ENCODE measurements at places on chromosomes 12 and 14.
A peak's percentile ranks its signal among the peaks of the same experiment; 100 is the strongest.

GRCh38 chr12:56119361-56119796 lies 1.3 kb downstream of the ZC3H10 start:
- peak; percentile 54 for DNase-seq

DNA sequence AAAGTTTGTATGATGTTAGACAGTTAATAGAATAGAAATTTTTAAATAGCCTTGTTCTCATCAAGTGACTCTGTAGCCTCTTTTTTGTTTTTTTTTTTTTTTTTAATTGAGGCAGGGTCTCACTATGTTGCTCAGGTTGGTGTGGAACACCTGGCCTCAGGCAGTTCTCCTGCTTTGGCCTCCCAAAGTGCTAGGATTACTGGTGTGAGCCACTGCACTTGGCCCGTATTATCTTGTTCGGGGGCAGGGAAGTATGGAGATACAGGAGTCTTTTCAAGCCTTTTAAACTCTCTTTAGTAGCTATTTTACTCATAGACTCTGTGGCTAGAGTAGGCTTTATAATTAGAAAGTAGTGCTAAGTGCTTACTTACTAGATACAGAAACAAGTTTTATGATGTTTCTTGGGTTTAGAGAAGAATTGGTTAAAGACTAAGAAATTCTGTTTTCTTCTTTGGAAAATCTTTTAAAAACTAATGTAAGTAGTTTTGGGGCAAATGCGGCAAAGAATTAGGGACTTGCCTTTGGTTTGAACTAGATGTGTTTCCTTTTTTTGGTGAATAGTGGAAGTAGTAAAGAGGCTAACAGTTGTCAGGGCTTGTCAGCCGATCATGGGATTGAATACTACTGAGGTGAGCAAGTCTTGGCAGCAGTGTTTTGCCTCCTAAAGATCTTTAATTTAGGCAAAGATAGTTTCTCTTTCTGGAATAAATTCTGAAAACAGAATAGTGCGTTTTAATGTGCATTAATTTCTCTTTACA lies 31.3 kb downstream of the FBXO34 start:
- DNase-seq, result no peak

- no peak for DNase-seq
These were observed 216.9 kb upstream of the HMGA2 start for GRCh38 chr12:65607401-65607841.

GRCh38 chr12:59075968-59076490 lies 155.7 kb upstream of the LRIG3 start:
- DNase-seq, result no peak

GRCh38 chr12:59149995-59150642 lies 229.8 kb upstream of the LRIG3 start:
- DNase-seq, result no peak

DNA sequence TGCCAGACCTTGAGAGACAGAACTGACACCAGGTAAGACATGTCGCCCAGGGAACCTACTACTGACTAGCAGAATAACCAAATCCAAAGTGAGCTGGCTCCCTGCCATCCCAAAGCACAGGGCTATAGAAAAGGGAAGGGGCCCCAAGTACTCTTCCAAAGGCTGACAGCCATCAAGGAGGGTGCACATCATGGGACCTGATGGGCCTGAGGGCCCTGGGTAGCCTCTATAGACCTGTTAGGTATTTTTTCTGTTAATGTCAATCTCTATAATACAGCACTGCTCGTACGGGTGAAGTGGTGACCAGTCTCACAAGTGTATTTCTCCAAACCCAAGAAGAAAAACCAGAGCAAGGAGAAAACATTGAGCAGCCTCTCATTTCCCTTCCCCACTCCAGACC lies 171.6 kb downstream of the ITPR2 start:
- no peak for DNase-seq

DNA sequence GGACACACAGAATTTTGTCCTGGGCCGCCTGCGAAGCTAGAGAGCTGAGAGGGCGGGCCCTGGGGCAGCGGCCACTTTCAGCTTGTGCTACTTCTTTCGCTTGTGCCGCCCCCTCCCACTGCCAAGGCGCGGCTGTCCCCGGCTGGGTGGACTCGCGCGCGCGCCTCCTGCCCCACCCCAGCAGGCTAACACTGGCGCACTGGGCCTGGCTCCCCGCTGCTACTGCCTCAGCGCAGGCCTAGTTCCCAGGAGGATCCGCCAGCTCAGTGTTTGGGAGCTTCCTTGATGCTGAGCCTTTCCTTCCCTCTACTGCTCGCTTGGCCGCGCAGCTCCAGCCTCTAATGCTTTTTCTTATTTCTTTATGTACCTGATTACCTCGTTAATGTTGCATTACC lies 27.4 kb upstream of the METAP2 start:
- DNase-seq, result no peak

GRCh38 chr12:70070494-70071007 lies 172.7 kb upstream of the CNOT2 start:
- no peak for DNase-seq

- DNase-seq, result no peak
These were observed 111.3 kb upstream of the GARIN2 start for GRCh38 chr14:67077921-67078320.

GRCh38 chr14:89096946-89097345 lies 272.5 kb downstream of the TTC8 start:
- DNase-seq, result no peak

GRCh38 chr12:63841571-63841970 lies 2.9 kb upstream of the SRGAP1 start:
- DNase-seq, result no peak

GRCh38 chr12:94604366-94604698 lies 46.0 kb downstream of the TMCC3 start:
- no peak for DNase-seq

- no peak for DNase-seq
These were observed 383.1 kb downstream of the EGLN3 start for GRCh38 chr14:33567731-33568130.

DNA sequence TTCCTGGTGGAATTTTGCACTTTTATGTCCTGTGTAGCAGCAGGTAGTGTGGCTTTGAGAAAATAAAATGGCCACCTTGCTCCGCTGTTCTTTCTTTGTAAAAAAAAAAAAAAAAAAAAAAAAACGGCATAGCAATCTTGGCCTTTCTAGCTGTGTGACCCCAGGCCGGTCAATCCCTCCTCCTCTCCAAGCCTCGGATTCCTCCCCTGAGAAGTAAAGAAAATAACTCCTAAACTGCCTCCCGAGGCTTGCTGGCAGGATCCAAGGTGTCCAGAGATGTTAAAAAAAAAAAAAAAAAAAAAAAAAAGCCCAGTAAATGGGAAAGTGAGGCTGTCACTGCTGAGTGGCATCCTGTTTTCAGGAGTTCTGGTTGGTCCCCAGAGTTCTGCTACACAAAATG lies 23.9 kb upstream of the MAP1LC3B2 start:
- DNase-seq, result no peak

- no peak for DNase-seq
These were observed 153.1 kb upstream of the CCND2 start for GRCh38 chr12:4120316-4120917.

DNA sequence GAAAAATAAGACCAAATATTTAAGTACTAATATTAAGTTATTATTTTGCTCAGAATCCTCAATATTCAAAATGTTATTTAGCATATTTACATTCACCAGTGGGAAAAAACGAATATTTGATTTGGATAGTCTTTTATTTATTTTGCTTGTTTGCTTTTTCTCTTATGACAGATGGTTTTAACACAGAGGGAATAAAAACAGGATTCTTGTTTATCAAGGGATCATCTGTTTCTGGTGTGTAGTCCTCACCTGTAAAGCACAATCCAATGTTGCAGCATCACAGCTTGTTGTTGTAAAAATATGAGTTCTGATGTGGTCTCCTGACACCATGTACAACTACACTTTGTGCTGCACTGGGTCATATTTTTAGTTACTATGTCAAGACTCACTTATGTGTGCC lies 103.9 kb downstream of the AVPR1A start:
- DNase-seq, result no peak

GRCh38 chr12:9827209-9827888 lies at the start of gene KLRF1:
TSS of gene KLRF1 (plus strand) at chr12:9827481. CDS start at chr12:9827545, 64 bp downstream.
- no peak for DNase-seq

- DNase-seq, result no peak
These were observed 10.2 kb downstream of the BAG5 start for GRCh38 chr14:103552011-103552845.

DNA sequence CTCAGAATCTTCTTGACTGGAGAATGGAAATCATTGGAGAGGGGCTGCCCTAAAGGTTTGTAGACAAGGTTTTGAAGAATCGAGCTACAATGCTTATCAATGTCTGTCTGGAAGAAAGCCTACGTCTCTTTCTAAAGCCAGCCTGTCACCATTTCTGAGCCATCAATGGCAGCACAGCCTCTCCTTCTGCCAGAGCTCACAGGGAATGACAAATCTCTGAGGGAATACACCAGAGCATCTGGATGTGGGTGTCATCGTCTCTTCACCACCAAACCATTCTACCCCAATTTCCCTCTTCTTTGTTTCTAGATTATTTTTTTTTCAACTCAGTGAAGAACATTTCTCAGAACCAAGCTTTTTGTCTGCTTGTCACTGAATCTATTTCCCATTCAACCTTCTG lies 349.7 kb downstream of the EMP1 start:
- no peak for DNase-seq

DNA sequence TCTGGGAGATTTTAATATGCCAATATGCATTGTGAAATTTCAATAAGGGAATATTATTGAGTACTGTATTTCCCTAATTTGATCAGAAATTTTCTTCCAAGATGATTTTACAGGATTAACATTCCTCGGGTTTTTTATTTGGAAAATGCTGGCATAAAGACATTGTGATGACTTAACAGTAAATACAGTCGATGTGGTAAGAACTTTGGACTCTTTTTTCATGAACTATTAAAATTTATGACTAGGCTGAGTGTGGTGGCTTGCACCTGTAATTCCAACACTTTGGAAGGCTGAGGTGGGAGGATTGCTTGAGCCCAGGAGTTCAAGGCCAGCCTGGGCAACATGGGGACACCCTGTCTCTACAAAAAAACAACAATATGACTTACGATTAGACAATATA lies 197.1 kb upstream of the RASSF8 start:
- no peak for DNase-seq

DNA sequence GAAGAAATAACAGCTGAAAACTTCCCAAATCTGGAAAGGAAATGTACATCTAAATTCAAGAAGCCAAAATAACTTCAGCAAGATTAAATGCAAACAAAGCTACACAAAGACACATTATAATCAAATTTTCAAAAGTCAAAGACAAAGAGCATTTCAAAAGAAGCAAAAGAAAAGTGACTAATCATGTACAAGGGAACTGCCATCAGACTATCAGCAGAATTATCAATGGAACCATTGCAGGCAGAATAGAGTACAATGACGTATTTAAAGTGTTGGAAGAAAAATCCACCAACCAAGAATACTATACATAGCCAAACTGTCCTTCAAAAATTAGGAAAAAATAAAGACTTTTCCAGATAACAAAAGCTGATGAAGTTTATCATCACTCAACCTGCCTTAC lies 147.5 kb downstream of the NELL2 start:
- DNase-seq, result no peak

DNA sequence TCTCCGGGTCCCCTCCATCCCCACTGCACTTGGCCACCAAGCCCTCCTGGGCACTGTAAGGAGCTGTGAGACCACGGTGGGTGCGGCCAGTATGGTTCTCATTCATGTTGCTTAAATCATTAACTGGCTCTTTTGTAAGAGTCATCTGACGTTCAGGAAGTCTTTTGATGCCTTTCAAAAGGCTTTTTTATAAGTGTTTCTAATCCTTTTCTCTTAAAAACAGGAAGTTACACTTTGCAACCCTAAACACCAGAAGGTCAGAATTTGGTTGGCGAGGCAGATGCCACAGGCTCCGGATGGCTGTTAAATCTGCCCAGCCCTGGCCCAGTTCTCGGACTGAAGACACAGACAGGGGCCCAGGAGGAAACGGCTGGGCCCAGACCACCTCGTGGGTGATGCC lies 26.1 kb upstream of the DIO3 start:
- no peak for DNase-seq

GRCh38 chr12:53996240-53997203 lies 3.4 kb upstream of the HOXC9 start:
- DNase-seq, result no peak

- no peak for DNase-seq
These were observed 119.3 kb downstream of the LMNTD1 start for GRCh38 chr12:25433581-25434325.

- DNase-seq, result no peak
These were observed 137.0 kb upstream of the CDKN3 start for GRCh38 chr14:54259821-54260220.

GRCh38 chr12:103986829-103987228 lies 21.2 kb downstream of the TDG start:
- DNase-seq, result no peak

GRCh38 chr14:76977793-76978720 lies 50.5 kb downstream of the IRF2BPL start:
- DNase-seq, result peak; percentile 85

GRCh38 chr12:47277972-47278448 lies 198.3 kb upstream of the AMIGO2 start:
- DNase-seq, result peak; percentile 13

DNA sequence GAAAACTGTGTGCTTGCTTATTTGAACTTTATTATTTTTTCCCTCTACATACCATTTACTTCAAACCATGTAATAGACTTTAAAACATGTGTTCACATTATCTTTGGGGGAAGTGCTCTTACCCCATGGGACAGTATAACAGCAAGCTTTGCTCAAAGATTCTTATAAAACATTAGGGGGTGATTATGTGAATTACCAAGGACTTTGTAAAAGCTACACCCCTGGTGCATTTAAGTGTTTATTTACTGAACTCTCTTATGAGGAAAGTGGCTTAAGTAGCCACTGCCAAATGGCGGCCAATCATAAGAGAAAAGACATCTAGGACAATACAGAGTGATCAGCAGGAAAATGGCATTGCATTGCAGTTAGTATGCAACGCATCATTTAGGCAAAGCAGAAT lies 70.3 kb downstream of the CAPZA3 start:
- no peak for DNase-seq
